ENCODE measurements at places on chromosomes 16 and 17. TPM values are rescaled to one million over a fixed set of nuclear protein-coding genes. Genes with fewer than 3 reads are reported as not detected.

DNA sequence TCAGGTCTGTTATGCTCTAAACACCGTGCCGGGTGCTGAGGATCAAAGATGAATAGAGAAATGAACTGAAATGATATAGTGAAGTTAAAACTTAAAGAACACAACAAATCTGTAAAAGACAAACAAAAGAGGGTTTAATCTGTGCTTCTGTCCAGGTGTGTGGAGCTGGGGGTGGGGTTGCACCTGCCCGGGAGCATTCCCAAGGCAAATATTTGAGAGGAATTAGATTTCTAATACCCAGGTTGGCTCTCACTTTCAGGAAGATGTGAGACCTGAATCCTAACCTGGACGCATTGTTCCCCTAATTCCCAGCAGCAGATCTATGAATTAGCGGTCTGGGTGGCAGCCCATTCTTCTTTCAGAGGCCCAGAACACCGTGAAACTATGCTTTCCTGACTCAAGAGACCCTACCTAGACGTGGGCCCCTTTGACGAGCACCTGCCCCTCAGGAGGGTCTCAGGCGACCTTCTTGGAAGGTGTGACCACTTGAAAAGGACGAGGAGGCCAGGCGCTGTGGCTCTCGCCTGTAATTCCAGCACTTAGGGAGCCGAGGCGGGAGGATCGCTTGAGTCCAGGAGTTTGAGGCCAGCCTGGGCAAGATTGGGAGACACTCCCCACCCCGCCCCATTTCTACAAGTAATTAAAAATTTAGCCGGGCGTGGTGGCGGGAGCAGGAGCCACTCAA is 677 bp upstream of the RANGRF start:
- H3K27ac ChIP-seq = peak overlapping the region; percentile 90
- H3K4me3 ChIP-seq = peak overlapping the region; percentile 96
- H3K36me3 ChIP-seq = no peaks in the 10 kb centered on the region
- DNase-seq = no peak
- H3K27me3 ChIP-seq = no peaks in the 10 kb centered on the region

Gene ZNF423
- 72.6 TPM for total RNA-seq

DNA sequence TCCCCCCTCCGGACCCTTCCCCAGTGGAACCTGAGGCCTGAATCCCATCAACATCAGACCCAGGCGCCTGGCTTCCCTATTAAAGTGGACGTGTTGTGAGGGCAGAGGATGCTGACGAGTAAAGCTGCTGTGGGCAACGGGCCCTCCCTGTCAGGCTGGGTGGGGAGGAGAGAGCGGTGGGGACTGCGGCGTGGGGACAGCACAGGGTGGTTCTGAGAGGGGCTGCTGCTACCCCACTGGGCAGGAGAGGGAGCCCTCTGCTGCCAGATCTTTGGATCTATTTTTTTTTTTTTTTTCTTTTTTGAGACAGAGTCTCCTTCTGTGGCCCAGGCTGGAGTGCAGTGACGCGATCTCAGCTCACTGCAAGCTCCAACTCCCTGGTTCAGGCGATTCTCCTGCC is 5.9 kb downstream of the CA5A start:
- DNase-seq = no peak
- no peak overlapping the region for H3K4me3 ChIP-seq
- H3K36me3 ChIP-seq = no peaks in the 10 kb centered on the region
- no peak overlapping the region for H3K27ac ChIP-seq
- no peaks in the 10 kb centered on the region for H3K27me3 ChIP-seq
- peaks cover 4% of the 10 kb centered on the region for H3K4me1 ChIP-seq

- no peaks in the 10 kb centered on the region for H3K4me1 ChIP-seq
- no peak overlapping the region for H3K27ac ChIP-seq
- no peak overlapping the region for H3K4me3 ChIP-seq
- no peak for DNase-seq
Measured at GRCh38 chr16:10752843-10753523, 9.3 kb downstream of the NUBP1 start.

Data from type B pancreatic cell (in vitro differentiated cells).